ENCODE measurements at places on chromosomes 2 and 18.

DNA sequence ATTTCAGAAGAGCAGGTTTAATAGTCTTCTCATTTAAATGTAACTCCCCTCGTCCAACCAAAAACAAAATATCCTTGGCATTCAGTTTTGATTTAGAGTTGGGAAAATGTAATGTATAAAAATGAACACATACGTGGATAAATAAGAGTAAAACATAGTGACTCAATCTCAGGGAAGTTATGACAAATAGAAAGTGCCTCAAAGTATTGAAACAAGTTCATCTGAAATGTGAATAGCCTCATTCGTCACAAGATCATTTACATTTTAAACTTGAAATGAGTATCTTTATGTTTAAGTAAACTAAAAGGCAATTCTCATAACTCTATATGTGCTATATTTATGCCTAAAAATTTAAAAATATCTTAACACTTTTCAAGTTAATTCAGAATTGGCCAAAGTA, 122.2 kb upstream of the SMAD7 start:
- DNase-seq = no peak

DNA sequence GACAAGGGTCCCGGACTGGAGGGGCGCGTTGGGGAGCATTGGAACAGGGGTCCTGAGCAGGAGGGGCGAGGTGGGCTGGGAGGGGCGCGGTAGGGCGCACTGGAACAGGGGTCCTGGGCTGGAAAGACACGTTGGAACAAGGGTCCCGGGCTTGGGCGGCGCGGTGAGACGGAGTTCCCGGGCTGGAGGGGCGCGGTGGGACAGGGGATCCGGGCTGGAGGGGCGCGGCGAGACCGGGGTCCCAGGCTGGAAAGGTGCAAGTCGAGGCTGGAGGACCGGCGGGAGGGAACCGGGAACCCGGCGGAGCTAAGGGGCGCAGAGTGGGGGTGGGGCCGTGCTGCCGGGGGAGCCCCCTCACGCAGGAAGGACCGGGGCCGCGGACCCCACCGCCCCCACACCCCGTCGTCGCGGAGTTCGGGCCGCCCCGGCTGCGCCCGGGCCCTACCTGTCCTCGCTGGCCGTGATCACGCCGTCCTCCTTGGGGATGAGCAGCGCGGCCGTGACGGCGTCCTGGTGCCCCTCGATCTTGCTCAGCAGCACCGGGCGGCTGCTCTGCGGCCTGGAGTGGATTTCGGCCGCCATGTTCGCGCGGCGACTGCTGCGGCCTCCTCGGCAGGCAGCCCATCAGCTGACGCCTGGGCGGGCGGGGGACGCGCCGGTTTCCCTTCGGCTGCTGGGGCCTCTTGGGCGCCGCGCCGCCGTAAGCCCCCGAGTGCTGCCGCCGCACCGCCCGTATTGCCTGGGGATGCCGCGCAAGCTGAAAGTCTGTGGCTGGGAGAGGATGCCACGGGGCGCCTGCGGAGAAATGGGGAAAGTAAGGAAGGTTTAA, at the start of gene WDFY1:
Gene WDFY1, minus strand, starts transcription at position 633 of the 829 bp plus-strand sequence. Its CDS starts 51 bp downstream, at position 582.
- peak; percentile 87 for DNase-seq

GRCh38 chr2:222039821-222040220, 259.0 kb downstream of the PAX3 start:
- DNase-seq = no peak

- peak; percentile 40 for DNase-seq
Measured at GRCh38 chr2:157874348-157874747, 1.8 kb downstream of the ACVR1 start.

GRCh38 chr2:99032786-99033185, 96.8 kb upstream of the CRACDL start:
- DNase-seq = no peak

DNA sequence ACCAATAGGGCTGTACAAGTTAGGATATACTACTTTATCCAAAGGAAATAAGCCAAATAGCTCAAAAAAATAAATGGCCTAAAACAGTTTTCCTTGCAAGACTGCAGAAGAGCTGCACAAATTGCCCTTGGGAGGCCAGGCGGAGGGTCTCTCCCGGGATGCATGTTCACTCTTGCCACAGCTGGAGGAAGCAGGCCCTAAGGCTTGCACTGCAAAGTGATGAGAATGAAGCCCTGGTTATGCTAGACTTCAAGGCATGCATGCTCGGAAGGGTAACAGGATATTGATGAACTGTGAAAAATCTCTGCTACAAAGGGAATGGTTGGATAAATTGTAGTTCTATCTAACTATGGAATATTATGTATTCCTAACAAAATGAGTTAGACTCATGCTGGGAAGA, 27.5 kb upstream of the LDLRAD4 start:
- DNase-seq = no peak

All from thyroid gland (tissue), 4 donors.